Thoracic aorta (tissue), 2 donors: ENCODE measurements at places on chromosomes 7 and 10.

DNA sequence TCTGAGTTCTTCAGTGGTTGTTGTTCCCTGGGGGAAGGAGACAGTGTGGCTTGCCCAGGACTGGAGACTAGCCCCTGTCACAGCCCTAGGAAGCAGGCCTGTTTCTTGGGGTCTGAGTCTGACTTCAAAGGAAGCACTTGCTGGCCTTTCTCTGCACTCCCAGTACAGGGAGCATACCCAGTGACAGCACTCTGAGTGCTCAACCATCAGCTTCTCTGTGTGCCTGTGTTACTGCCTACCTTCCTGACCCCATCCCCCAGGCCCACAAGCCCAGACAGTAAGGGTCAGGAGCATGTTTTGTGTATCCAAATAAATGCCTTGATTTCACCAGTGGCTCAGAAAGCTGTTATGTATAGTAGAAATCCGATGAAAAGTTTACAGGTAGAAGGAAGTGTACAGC is 48.9 kb downstream of the OGDH start:
- no peak for DNase-seq

DNA sequence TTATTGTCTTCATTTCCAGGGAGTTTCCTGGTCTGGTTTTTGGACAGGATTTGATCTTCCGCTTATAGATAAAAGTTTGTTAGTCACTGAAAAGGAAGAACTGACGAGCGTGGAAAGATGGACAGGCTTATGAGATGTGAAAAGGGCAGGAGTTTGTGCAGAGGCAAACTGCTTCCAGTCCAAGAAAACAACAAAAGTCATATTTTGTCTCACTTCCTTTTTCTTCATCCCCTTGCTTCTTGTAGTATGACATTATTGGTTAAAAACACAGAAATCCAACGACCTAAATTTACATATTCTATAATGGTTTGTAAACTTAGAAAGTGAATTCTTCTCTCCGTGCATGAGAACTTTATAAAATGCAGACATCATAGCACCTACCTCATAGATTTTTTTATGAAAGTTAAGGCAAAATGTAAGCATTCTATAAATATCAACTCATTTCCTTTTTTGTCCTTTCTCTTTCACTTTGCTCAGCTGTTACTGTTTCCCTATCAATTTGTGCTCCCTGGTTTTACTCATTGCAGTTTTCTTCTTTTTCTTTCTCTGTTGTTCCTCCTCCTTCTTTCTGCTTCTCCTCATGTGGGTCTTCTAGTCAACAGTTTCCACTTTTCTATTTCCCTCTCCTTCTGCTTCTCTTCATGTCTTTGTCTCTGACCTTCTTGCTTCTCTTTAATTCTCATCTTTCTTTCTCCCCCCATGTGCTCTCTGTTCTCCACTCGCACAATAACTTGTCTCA is 370.2 kb downstream of the ARL4A start:
- DNase-seq: no peak

DNA sequence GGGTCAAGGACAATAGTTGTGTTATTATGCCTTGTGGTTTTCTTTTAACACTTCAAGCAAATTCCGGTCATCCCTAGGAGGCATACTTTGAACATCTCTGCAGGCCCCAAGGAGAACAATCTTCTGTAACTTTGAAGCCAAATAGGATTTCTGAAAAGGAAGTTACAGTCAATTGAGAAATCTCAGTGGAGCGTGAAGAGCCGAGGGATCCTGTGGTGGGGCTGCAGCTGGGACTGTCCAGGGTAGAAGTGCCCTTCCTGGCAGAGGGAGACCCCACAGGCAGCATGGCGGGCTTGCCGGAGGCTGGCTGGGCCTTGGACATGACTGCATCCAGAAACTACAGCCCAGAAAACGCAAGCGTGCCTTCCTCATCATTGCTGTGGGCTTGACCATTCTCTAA is 179.7 kb downstream of the PTPN20 start:
- no peak for DNase-seq

- DNase-seq: no peak
These were observed 79.0 kb upstream of the LSM8 start for GRCh38 chr7:118104812-118105441.

GRCh38 chr7:27221201-27221797 is 21.3 kb upstream of the EVX1 start:
- no peak for DNase-seq

- DNase-seq: no peak
These were observed 217.3 kb downstream of the SNX10 start for GRCh38 chr7:26508917-26509316.

DNA sequence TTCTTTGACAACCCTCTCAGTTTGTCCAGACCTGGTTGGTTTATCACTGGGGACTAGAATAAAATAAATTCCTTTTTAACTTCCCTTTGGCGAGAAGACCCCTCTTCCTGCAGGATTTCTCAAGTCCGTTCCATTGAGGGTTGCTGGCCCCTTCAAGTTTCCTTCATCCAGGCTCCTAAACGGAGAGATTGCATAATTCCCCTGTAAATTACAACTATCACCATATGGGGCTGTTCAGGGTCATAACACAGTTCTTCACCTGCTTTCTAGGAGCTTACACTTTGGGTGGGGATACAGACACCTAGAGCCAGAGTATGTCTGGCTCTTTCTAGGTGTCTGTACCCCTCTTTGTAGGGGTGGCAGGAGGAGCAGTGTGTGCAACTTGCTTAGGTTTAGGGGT is 3.3 kb upstream of the COPS6 start:
- no peak for DNase-seq

- no peak for DNase-seq
These were observed 57.9 kb downstream of the PRF1 start for GRCh38 chr10:70544431-70545340.

- no peak for DNase-seq
These were observed 22.6 kb downstream of the TES start for GRCh38 chr7:116232920-116233319.

- no peak for DNase-seq
These were observed 51.3 kb upstream of the CXCL12 start for GRCh38 chr10:44436240-44436639.

- DNase-seq: no peak
These were observed 9.6 kb downstream of the PDLIM1 start for GRCh38 chr10:95281206-95281605.

DNA sequence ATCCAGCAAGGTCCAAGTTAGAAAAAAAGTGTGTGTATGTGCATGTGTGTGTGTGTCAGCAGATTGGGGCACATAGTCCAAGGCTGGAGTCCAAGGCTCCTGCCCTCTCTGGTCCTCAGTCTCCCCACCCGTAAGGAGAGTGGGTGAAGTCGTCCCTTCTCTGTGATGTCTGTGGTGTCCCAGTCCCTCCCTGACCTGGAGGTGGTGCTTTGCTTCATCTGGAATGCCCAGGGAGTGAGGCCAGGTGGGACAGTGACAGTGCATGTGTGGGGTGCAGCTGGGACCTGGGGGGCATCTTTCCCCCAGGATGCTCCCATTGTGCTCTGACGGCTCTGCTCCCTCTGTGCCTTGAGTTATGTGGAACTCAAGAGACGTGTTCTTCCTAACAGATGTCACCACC is 18.0 kb downstream of the AQP1 start:
- DNase-seq: no peak
